ENCODE measurements at places on chromosomes 6 and 20. TPM values are rescaled to one million over a fixed set of nuclear protein-coding genes. Genes with fewer than 3 reads are reported as not detected.

CTCFL gene
- 0.50 TPM for polyA plus RNA-seq

FAM83B gene
- polyA plus RNA-seq = 5.8 TPM

RIMS1 gene
- 0.73 TPM for polyA plus RNA-seq

C20orf204 gene
- 1.2 TPM for polyA plus RNA-seq

KIFC1 gene
- polyA plus RNA-seq = 28.6 TPM

OR12D3 gene
- not detected for polyA plus RNA-seq

PBOV1 gene
- not detected for polyA plus RNA-seq

SYNGAP1 gene
- polyA plus RNA-seq = 44.8 TPM

BHLHE23 gene
- polyA plus RNA-seq = not detected

PI16 gene
- polyA plus RNA-seq = 0.27 TPM

DDO gene
- 2.1 TPM for polyA plus RNA-seq

MYLK4 gene
- 0.96 TPM for polyA plus RNA-seq

TRAPPC3L gene
- 0.66 TPM for polyA plus RNA-seq

SNAI1 gene
- 8.7 TPM for polyA plus RNA-seq

C20orf141 gene
- polyA plus RNA-seq = not detected

MRAP2 gene
- 8.4 TPM for polyA plus RNA-seq

DNA sequence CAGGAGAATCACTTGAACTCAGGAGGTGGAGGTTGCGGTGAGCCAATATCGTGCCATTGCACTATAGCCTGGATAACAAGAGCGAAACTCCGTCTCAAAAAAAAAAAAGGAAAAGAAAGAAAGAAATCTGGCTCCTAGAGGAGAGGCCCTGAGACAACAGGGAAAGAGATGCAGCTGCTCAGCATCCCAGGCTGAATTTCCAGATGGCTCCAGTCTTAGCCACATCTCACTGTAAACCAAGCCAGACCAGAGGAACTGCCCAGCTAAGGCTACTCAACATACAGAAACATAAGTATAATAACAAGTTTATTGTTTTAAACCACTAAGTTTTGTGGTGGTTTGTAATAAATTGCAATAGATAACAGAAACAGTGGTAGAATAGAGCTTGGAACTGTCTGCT is 38.5 kb upstream of the TASP1 start:
- peak; percentile 87 for DNase-seq

GRCh38 chr6:140353536-140353935 is 979.1 kb upstream of the CITED2 start:
- no peak for DNase-seq

DNA sequence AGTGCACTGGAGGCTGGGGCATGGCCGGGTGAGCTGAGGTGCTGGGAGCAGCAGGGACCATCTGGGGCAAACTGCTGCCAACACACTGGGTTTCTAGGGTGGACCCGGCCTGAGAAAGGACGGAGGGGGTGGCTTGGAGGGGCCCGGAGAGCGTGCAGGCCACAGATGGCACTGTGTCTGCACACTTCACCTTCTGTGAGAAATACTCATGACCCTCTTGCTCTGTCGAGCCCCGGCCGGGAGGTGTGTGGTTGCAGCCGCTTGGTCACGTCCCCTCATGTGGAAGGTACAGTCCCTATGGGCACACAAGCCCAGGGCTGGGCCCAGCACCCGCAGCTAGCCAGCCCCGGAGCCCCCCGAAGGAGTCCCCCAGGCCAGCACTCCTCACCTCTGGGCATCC is 59.7 kb downstream of the RBM38 start:
- no peak for DNase-seq

GRCh38 chr6:11179419-11180202 is 52.9 kb downstream of the NEDD9 start:
- DNase-seq = no peak

DNA sequence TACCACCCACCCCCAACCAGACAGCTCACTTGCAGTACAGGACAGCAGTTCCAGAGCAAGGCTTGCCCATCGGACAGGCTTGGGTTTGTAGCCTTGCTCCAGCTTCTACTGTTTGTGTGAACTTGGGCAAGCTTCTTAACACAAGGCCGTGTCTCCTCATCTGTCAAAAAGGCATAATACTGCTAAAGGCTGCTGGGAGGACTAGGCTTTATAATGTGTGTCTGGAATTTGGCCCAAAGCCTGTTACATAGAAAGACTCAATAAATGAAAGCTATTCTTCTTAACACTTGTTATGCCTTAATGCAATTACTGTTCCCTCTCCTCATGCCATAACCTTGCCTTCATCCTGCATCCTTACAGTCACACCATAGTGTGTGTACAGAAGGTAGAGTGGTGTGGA is 43.4 kb downstream of the LYRM4 start:
- DNase-seq = no peak

GRCh38 chr6:142367501-142368018 is 65.8 kb downstream of the ADGRG6 start:
- DNase-seq = peak; percentile 71

DNA sequence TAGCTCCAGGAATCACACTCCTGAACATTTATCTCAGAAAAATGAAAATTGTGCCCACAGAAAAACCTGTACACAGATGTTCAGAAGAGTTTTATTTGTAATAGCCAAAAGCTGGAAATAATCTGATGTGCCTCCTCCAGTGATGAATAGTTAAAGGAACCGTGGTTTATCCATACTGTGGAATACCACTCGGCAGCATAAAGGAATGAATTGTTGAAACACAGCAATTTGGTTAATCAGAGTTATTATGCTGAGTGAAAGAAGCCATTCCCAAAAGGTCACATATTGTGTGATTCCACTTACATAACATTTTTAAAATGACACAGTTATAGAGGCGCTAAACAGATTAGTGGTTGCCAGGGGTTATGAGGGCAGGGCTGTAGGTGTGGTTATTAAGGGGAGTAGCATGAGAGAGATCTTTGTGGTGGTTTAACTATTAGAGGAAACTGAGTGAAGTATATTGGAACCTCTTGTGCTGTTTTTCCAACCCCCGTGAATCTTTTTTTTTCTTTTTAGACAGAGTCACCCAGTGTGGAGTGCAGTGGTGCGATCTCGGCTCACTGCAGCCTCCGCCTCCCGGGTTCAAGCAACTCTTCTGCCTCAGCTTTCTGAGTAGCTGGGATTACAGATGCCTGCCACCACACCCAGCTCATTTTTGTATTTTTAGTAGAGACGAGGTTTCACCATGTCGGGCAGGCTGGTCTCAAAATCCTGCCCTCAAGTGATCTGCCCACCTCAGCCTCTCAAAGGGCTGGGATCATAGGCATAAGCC is 26.2 kb downstream of the PSMF1 start:
- no peak for DNase-seq

- no peak for DNase-seq
Observed at GRCh38 chr20:17611290-17611539, 41.3 kb downstream of the DSTN start.

DNA sequence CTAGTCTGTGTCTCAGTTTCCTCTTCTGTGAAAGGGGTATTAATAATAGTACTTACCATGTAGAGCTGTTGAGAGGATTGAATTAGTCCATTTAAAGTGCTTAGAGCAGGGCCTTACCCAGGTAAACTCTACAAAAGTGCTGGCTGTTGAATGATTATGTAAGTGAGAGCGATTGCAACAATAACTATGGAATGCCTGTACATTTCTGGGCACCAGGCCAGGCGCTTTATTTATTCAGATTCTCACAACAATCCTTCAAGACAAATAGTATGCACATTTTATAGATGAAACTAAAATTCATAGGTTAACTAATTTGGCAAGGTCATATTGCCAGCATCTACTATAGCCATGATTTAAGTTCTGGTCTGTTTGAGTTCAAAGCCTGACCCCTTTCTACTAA is 78.3 kb upstream of the MMS22L start:
- DNase-seq = no peak

GRCh38 chr6:52526634-52527033 is 50.2 kb downstream of the TRAM2 start:
- no peak for DNase-seq

DNA sequence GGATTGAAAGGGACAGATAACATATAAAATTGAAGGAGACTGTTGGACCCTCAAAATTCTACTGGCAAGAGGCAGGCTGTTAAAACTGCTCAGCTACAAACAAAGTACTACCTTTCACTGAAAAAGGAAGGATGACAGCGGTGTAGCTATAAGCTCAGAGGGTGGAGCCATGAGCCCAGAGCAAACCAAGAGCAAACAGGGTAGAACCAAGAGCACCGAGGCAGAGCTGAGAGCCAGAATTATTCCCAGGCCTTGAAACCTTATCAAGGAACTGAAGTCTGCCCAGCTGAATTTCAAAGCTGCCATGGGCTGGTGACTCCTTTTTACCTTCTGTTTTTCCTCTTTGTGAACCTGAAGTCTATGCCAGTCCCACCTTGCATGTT is 74.7 kb upstream of the SLC4A11 start:
- DNase-seq = no peak

- DNase-seq = no peak
Observed at GRCh38 chr20:1333462-1334369, 4.8 kb upstream of the SDCBP2 start.

DNA sequence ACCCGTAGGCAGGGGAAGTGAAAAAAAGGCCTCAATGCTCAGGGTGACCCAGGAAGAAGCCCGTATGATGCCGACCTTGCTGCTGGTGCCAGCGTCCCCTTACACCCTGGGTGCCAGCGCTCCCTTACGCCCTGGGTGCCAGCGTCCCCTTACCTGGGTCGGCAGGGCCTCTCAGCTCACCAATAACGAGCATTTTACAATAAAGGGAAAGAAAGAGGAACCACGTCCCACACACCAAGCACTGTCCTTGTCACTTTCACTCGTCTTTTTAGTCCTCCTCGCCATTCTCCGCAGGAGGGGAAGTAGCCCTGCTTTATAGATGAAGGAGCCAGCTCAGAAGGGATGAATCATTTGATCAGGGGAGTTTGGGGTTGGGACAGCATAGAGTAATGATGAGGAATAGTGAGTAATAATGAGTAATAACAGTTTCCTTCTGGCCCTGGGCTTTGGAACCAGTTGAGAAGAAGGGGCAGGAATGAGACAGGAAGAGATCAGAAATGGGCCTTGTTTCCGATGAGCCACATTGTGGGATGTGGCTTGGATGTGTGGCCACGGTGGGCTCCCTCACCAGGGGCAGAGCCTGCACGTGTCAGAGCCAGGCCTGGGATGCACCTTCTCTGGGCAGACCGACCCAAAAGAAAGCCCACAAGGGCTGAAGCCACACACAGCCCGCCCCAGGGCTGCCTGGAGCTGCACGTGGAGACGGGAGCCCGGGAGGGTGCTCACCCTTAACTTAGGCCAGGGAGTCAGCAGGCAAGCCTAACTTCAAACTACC is 75.7 kb downstream of the SYNJ2 start:
- no peak for DNase-seq

GRCh38 chr6:137216875-137217553 is 2.2 kb downstream of the IFNGR1 start:
- no peak for DNase-seq

- no peak for DNase-seq
Observed at GRCh38 chr6:53347250-53347920, 1.4 kb downstream of the ELOVL5 start.

DNA sequence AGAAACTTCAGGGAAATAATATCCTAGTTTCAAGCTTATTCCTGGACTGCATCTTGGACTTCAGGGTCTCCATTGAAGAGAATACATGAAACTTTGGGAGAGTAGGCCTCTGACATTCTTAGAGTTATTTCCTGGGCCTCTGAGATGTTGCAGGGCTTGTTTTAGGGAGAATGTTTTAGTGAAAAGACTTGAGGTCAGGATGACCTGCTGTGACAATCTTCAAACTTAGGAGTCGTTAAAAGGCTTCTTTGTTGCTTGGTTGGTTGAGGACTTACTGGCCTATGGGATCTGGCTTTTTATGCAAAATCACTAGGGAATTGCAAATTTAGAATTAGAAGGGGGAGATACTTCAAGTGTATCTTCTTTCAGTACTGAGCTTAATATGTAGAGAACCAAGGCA is 613.2 kb upstream of the FLRT3 start:
- no peak for DNase-seq

DNA sequence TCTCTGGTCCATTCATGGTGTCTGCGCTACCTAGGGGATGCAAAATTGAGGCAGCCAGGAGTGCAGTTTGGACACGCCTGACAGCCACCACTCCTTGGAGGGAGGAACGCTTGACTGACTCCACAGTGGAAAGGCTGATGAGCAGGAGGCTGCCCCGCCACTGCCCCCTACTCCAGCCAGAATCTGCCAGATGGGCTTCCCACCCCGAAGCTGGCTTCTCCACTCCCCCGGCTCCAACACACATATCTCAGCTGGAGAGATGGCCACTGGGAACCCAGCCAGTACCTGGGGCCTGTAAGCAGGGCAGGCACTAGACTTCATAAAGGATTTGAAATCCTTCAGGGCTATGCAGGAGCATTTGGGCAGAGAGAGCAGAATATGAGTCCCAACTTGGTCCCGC is 51.4 kb upstream of the BLCAP start:
- DNase-seq = no peak

GRCh38 chr20:57076951-57077350 is 189.5 kb downstream of the BMP7 start:
- DNase-seq = no peak

DNA sequence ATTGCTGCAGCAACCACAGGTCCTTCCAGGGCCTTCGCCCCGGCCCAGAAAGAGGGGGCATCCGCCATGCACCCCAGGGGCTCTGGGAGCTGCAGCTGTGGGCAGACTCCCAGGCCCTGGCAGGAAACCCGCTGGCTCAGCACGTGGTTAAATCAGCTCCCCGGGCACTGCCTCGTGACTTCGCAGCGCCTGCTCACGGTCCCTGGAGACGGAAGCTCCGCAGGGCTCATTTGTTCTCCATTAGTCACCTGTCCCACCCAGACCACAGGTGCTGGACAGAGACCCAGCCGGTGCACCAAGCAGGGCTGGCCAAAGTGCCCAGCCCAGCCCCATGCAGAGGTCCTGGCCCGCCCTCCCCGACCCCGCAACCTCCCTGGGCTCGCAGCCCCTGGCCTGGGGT is 14.7 kb downstream of the KCNQ2 start:
- no peak for DNase-seq

DNA sequence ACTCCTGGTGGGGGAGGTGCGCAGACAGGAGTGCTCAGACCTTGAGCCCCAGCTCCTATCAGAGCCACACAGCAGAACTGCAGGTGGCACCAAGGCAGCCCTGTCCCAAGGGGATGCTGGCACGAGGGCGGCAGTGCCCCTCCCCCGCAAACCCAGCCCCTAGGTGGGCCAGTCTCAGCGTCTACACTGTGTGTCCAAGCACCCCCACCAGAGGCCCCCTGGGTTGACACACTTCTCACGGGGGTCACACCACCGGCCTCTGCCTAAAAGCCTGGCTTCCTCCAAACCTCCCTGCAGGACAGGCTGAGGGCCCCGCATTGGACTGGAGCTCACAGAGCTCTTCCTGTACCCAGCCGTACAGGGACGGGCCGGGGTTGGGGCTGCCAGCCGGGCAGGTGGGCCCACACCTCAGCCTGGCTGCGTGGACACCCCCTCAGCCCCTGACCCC is 8.1 kb downstream of the SLC2A4RG start:
- DNase-seq = no peak
